ENCODE measurements at places on chromosomes 3 and 15.

GRCh38 chr15:31349233-31350141 lies 22.9 kb downstream of the KLF13 start:
- DNase-seq, result no peak

- DNase-seq, result no peak
These were observed 33.0 kb upstream of the SLC12A8 start for GRCh38 chr3:125245521-125245920.

- no peak for DNase-seq
These were observed 31.6 kb downstream of the PTPN23 start for GRCh38 chr3:47412453-47412756.

- DNase-seq, result no peak
These were observed 12.1 kb downstream of the GATA2 start for GRCh38 chr3:128480717-128481437.
